ENCODE measurements at places on chromosomes 2 and 18.

GRCh38 chr2:163723881-163724280 is 11.9 kb downstream of the FIGN start:
- DNase-seq: no peak

- no peak for DNase-seq
These were observed 1176.2 kb downstream of the SUCLG1 start for GRCh38 chr2:83282841-83283240.

DNA sequence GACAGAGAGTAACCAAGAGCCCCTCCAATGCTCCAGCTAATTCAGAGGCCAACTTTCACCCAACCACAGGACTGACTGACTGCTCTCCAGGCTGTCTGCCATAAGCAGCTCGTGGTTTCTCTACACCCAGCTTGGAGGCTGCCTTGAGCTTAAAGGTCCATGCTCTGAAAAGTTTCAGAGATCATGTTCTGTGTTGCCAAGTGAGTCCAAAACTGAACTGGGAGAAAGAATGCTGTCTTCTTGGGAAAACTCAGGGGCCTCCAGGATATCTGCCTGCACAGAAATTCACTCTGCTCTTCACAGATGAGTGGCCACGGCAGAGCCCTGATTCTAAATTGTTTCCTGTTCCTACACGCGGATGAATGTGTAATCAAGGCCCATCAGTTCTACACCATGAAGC is 51.1 kb downstream of the LPIN2 start:
- no peak for DNase-seq

GRCh38 chr2:178927173-178927572 is 120.0 kb upstream of the TTN start:
- no peak for DNase-seq
